ENCODE measurements at places on chromosomes 2 and 18. TPM values are rescaled to one million over a fixed set of nuclear protein-coding genes. Genes with fewer than 3 reads are reported as not detected.

SLC39A10 gene
- 38.4 TPM for polyA plus RNA-seq

GALR1 gene
- not detected for polyA plus RNA-seq

ABCG8 gene
- not detected for polyA plus RNA-seq

RNF25 gene
- 33.5 TPM for polyA plus RNA-seq

NEUROD1 gene
- polyA plus RNA-seq = not detected

TPO gene
- polyA plus RNA-seq = not detected

GKN1 gene
- 0.90 TPM for polyA plus RNA-seq

CAPN14 gene
- polyA plus RNA-seq = 0.09 TPM

LDLRAD4 gene
- polyA plus RNA-seq = 4.6 TPM

SANBR gene
- 13.9 TPM for polyA plus RNA-seq

SCN3A gene
- 0.03 TPM for polyA plus RNA-seq

TNFAIP6 gene
- polyA plus RNA-seq = 4.1 TPM
